NCI-H226 (cell line): ENCODE measurements at places on chromosomes 6 and 20.

DNA sequence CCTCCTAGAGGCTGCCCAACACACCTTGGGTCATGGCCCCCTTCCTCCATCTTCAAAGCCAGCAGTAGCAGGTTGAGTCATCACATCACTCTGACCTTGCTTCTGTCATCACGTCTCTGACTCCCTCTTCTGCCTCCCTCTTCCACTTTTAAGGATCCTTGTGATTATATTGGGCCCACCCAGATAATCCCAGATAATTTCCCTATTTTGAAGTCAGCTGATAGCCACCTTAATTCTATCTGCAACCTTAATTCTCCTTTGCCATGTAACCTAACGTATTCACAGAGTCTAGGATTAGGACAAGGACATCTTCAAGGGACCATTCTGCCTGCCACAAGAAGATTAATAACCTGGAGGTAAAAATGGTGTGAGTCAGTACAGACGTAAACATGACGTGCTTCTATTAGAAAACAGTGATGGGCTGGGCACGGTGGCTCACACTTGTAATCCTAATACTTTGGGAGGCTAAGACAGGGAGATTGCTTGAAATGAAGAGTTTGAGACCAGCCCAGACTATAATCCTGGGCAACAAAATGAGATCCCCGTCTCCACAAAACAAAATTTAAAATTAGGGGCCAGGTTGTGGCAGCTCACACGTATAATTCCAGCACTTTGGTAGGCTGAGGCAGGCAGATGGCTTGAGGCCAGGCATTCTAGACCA lies 3.3 kb downstream of the ZSWIM3 start:
- DNase-seq: no peak

GRCh38 chr20:41293269-41294037 lies 24.1 kb downstream of the ZHX3 start:
- no peak for DNase-seq

- peak; percentile 16 for DNase-seq
These were observed 83.1 kb downstream of the PTCHD4 start for GRCh38 chr6:48027704-48028435.

GRCh38 chr6:26284537-26285142 lies 80.4 kb upstream of the BTN3A2 start:
- no peak for DNase-seq

DNA sequence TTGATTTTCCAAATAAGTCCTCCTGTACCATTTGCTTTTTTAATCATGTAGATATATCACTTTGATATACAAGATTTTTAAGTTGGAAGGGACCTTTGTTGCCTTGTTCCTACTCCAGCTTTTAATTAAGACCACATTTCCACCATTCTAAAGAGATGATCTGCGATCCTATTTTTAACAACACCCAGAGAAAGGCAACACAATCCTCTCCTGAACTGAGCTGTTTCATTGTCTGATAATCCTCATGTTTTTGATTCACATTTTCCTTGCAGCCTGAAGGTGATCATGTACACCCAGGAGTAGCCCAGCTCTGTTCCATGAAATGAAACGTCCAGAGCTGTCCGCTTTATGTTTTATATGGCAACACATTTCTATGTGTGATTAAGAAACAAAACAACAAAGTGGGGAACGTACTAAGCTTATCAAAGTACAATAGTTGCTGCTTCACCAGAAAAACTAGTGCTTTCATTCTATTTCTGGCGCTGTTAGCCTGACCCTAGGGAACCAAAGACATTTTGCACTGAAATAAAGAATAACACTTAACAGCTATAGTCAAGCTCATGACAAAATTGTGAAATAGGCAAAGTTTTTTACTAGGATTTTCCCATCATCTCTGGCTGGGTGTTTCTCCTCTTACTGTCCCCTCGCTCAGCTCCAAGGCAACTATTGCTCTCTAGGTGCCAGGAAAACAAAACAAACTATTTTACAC lies 22.6 kb upstream of the TRAF3IP2 start:
- no peak for DNase-seq

GRCh38 chr6:134529305-134529704 lies 211.4 kb upstream of the SGK1 start:
- DNase-seq: no peak

GRCh38 chr6:14721103-14721758 lies 524.6 kb upstream of the JARID2 start:
- DNase-seq: peak; percentile 56

DNA sequence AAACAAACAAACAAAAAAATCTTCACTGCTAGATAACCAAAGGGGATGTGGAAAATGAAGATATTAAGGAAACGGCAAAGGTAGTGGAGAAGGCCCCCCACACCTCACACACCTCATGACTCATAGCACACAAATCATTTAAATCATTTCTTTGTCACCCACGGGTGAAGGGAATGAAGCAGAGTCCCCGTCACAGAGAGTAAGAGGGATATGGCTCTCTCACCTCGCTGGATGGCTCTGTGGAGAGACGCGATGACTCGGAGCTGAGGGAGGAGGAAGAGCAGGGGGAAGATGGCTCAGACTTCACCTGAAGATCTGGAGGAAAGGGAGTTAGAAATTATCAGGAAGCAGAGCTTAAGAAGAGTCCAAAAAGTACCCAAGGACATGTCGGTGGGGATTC lies 1.2 kb downstream of the ATF6B start:
- DNase-seq: no peak

DNA sequence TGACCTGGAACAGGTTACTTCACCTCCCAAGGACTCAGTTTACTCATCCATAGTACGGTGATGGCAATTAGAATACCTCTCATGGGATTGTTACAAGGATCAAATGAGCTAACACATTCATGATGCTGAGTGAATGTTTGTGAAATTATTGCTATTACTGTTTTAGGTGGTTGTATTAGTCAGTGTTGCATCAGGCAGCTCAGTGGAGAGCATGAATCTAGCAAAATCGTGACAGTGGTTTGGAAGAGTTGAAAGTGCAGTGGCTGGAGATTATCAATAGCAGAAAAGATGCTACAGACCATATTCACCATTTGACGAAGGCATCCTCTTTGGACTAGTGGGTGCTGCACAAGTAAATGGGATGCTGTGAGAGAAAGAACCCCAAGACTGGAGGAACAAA lies 50.4 kb upstream of the CTNNBL1 start:
- no peak for DNase-seq

GRCh38 chr6:93970684-93971083 lies 551.3 kb upstream of the EPHA7 start:
- no peak for DNase-seq

- no peak for DNase-seq
These were observed 8.5 kb downstream of the MYLIP start for GRCh38 chr6:16137451-16137801.

DNA sequence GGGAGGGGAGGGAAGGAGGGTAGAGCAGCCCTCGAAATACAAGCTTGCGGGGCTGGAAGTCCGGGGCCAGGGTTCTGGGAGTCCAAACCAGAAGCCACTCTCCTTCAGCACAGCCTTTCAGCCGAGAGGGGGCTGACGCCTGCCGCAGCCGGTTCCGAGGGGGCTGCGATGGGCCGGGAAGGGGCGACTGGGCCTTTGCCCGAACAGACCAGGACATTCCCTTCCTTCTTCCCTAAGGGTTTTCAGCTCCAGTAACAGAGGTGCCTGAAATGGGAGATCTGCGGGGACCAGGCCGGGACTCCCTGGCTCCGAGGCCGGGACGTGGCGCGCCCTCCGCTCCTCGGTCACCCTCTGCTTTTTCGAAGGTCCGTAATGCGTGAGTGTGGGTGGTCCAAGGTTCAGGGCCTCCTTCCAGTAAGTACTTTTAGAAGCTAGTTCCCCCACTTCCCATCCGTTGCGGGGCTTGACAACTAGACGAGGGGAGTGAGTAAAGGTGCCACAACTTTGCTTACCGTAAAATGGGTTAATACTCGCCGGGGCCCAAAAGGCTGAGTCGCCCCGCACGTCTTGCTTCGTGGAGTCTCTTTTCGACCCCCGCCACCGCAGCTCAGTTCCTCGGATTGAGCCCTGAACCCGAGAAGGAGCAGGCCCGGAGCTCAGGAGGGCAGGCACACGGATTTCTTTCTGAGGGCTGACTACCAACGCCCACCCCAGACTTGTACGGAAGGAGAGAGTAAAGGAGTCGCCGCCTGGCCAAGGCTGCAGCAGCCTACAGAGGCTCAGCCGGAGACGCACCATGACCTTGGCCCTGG lies 2.9 kb upstream of the OLIG3 start:
- no peak for DNase-seq

- no peak for DNase-seq
These were observed 162.9 kb downstream of the QKI start for GRCh38 chr6:163577404-163577803.

- DNase-seq: no peak
These were observed 56.4 kb downstream of the LYRM4 start for GRCh38 chr6:5204376-5204775.
